HepG2 (cell line): ENCODE measurements at places on chromosomes 6 and 20. TPM values are rescaled to one million over a fixed set of nuclear protein-coding genes. Genes with fewer than 3 reads are reported as not detected.

DNA sequence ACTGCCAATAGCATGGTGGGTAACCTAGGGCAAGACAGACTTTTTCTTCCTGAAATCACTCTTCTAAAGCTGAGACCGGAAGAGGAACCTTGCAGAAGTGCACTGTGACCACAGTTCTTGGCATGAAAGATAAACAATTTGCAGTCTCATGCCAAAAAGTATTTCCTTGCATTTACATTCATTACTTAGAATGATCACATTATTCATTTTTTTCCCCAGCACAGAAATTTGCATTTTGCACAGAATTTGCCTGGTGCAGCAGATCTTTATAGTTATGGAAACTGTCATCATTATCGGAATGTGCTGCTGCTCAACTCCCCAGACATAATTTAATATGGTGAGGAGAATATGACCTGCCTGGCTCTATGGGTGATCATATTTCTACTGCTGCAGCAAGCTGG is 42.2 kb upstream of the EDN3 start:
- no peak for DNase-seq

DNA sequence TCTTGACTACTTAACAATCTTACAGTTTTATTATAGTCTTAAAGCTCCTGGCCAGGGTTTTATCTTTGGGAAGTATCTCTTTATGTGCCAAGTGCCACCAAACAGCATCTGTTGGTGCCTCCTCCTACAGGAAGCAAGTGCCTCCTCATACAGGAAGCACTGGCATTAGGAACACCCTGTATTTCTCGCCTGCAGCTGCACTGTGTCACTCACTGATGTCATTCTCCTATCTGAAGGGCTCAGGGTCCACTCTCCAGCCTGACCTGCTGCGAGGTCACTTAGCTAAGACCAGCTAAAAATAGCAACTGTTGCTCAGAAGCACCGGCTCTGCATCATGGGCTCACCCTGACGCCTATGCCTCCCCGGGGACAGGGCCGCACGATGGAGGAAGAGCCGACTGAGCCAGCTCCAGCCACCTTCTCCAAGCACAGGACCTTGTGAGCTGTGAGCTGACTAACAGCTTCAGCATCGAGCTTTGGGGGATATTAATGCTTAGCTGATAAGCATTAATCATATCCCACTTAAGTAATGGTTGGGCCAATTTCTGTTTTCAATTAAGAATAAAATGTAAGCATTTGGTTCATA is 66.3 kb upstream of the CD93 start:
- DNase-seq = peak; percentile 90

DNA sequence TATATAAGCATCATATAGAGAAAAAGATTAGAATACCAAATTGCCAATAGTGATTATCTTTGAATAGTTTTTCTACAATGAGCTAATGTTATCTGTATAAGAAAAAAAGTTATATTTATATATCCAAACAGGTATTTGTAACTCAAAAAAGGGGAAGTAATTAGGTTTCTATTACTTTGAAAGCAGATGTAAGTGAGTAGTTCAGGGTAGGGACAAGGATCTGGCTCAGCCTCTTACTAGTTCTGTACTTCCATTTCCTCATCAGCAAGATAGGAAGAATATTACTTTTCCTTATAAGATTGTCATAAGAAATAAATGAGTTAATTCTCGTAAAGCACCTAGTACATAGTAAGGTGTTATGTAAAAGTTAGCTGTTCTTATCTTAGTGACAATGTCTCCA is 32.2 kb downstream of the AHI1 start:
- DNase-seq = no peak

Gene ZBTB2
- 14.6 and 15.4 TPM in 2 replicates for polyA plus RNA-seq

DNA sequence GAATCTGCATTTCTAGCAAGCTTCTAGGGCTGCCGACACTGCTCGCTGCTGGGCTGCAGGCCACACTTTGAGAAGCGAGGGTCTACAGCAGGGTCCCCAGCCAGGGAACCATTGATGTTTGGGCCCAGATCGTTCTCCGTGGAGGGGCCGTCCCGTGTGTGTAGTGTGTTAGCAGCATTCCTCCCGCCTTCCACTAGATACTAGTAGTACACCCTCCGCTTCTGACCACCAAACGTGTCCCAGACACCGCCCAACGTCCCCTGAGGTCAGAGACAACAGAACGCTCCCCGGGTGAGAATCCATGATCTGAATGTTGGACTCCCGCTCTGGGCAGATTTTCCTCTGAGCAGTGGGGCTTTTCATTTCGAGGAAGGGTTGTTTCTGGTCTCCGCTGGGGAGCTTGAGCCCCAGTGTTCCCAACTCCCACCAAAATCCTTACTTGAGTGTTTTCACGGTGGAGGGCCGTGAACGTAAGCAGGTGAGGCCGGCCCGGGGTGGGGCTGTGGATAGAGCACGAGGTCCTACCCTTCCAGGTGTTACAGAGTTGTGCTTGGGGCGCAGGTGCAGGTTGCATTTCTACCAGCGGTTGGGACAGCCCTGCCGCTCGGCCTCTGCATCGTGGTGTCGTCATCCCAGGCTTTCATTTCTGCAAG is 124.6 kb downstream of the SYCP2 start:
- DNase-seq = no peak

DNA sequence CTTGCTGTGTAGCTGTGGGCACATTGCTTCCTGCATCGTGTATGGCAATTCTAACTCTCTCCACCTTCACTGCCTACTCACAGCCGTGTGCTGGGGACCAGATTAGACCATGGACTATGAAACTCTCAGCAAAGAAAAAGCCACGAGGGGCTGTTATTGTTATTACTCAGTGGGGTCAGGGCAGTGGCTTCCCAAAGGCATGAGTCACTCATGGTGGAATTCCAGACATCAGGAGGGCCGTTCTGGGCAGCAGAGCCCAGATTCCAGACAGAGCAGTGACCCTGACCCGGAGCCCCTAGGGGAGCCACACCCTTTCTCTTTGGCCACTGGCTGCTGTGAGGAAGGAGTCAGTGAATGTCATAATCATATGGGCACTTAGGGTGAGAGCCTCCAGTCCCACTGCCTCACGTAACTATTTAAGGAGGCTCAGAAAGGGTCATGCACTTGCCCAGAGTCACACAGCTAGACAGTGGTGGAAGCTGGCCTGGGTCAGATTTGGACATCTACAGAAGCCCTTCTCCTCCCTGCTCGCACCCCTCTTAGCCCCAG is 22.2 kb upstream of the CCN5 start:
- peak; percentile 97 for DNase-seq

GRCh38 chr6:34129753-34130152 is 16.1 kb downstream of the GRM4 start:
- no peak for DNase-seq

Gene C6orf52
- polyA plus RNA-seq = 0.50 TPM in 1 of 2 replicates, not detected in the other

Gene DEFB124
- not detected in 2 replicates for polyA plus RNA-seq
